ENCODE measurements at places on chromosomes 1 and 21. TPM values are rescaled to one million over a fixed set of nuclear protein-coding genes. Genes with fewer than 3 reads are reported as not detected.

Gene OR10Z1
- total RNA-seq = not detected

Gene CNKSR1
- total RNA-seq = 1.4 TPM

Gene MARK1
- not detected for total RNA-seq

GRCh38 chr1:6099297-6099696 is 53.6 kb downstream of the KCNAB2 start:
- peak; percentile 3 for DNase-seq

GRCh38 chr1:156106624-156107488 is 7.7 kb upstream of the LMNA start:
- DNase-seq = no peak

GRCh38 chr1:89946532-89946931 is 48.4 kb upstream of the ZNF326 start:
- DNase-seq = no peak

DNA sequence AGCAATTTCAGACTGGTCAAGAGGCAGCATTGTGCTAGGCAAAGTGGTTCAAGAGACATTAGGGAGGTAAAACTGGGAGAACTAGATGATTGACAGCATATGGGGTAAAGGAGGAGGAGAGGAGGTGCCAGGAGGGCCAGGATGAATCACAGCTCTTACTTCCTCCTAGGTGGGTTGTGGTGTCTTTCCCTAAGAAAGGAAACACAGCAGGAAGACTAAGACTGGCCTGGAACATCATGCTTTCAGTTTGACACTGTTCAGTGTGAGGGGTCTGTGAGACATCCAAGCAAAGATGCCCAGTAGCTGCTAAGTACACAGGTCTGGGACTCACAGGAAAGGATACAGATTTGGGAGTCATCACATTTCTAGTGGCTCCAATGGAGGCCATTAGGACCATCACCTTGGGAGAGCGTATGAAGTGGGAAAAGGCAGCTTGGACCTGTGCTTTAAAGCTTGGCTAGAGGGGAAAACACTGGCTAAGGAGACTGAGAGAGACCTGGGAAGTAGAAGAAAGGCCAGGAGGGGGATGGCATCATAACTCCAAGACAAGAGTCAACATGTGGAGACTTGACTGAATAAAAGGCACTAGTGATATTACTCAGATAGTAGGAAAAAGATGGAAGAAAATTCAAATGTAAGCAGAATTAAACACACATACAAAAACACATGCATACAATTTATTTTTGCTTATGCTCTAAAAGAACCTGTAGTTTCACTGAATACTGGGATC is 17.3 kb downstream of the CD58 start:
- no peak for DNase-seq

- no peak for DNase-seq
These were observed 98.2 kb downstream of the UCK2 start for GRCh38 chr1:165925498-165926079.

GRCh38 chr21:16865632-16866031 is 647.2 kb upstream of the CXADR start:
- DNase-seq = no peak

GRCh38 chr21:15820852-15821379 is 91.1 kb downstream of the USP25 start:
- no peak for DNase-seq

DNA sequence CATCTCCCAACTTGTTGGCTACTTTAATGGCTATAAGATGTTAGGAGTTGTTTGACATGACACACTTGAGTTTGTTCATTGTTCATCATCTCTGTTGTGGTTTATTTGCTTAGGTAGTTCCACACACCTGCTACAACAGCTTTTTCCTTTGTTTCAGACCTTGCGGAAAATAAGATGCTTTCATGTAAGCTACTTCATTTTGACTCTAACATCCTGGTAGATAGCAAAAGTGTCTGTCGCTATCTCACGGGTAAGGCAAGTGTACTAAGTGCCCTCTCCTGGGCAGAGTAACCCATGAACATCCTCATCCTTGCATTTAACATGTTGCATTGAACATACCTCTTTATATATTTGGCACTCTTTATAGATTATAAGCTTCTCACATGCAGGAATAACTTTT is 1.6 kb upstream of the OR10T2 start:
- DNase-seq = no peak

DNA sequence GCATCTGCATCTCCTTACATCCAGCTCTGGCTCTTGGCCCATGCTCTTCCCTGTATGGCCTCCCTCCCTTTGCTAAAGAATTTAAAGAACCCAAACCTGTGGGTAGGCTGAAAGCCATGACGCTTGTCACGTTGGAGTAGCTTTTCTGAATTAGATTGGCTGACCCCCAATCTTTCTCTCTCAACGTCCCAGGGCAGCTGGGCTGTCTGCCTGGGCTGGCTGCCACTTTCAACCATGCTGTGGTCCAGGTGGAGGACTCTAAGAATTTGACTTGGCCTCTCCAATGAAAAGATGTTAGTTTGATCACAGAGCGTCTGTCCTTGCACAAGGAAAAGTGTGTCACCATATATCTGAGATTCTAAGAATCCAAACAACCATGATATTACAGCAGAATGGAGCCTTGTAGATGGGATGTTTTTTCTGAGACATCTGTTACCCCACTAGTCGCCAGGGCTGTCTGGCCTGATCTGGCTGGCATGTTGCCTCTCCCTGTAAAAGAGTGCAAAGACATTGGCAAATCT is 6.5 kb upstream of the IGSF3 start:
- DNase-seq = no peak

GRCh38 chr1:157963713-157964112 is 29.7 kb upstream of the KIRREL1 start:
- peak; percentile 66 for DNase-seq

DNA sequence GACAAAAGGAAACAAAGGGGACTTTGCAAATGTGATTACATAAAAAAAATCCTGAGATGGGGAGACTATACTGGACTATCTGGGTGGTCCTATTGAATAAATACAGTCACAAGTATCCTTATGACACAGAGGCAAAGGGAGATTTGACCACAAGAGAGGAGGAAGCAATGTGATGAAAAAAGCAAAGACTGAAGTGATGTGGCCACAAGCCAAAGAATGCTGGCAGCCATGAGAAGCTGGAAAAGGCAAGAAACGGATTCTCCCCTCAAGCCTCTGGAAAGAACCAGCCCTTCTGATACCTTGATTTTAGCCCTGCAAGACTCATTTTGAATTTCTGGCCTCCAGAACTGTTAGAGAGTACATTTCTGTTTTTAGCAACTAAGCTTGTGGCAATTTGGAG is 36.4 kb downstream of the OLFML2B start:
- DNase-seq = no peak

Measured in activated CD8-positive, alpha-beta T cell treated with anti-CD3 and anti-CD28 coated beads for 36 hours (primary cell).